Placental epithelial cell (primary cell): ENCODE measurements at places on chromosomes 5 and 9. TPM values are rescaled to one million over a fixed set of nuclear protein-coding genes. Genes with fewer than 3 reads are reported as not detected.

Gene DMRT1
- not detected in 2 replicates for total RNA-seq

Gene SPINK4
- not detected in 2 replicates for total RNA-seq

Gene C5
- 1.6 and 3.9 TPM in 2 replicates for total RNA-seq

Gene FBXL7
- total RNA-seq = 6.9 and 7.9 TPM in 2 replicates

Gene NREP
- total RNA-seq = 253 and 667 TPM in 2 replicates

Gene HSD17B3
- not detected in 2 replicates for total RNA-seq

Gene IFNA2
- total RNA-seq = not detected in 2 replicates

Gene FCN2
- not detected in 2 replicates for total RNA-seq

Gene LCN9
- not detected in 2 replicates for total RNA-seq
